Activated CD4-positive, alpha-beta T cell treated with anti-CD3 and anti-CD28 coated beads, Interleukin-2, amount 50 U/mL, for 48 hours (primary cell): ENCODE measurements at places on chromosomes 6 and 20.
A peak's percentile ranks its signal among the peaks of the same experiment; 100 is the strongest.

- DNase-seq, result no peak
Measured at GRCh38 chr6:68158256-68158655, 476.8 kb upstream of the ADGRB3 start.

DNA sequence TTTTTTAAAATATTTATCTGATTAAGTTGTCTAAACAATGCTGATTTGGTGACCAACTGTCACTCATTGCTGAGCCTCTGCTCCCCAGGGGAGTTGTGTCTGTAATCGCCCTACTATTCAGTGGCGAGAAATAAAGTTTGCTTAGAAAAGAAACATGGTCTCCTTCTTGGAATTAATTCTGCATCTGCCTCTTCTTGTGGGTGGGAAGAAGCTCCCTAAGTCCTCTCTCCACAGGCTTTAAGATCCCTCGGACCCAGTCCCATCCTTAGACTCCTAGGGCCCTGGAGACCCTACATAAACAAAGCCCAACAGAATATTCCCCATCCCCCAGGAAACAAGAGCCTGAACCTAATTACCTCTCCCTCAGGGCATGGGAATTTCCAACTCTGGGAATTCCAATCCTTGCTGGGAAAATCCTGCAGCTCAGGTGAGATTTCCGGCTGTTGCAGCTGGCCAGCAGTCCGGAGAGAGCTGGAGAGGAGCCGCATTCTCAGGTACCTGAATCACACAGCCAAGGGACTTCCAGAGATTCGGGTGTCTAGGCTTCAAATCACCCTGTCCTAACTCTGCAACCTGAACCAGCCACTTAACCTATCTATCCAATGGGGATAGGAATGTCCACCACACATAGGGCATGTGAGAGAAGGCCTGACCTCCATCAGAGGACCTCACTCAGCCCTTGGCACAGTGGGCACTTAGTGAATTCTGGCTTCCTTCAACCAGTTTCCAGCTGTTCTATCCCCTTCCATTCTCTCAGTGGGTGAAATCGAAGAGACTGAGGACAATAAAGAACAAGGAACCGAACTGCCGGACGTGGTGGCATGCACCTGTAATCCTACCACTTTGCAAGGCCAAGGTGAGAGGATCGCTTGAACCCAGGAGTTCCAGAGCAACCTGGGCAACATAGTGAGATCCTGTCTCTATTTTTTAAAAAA, 3.1 kb downstream of the TNF start:
- DNase-seq, result no peak

DNA sequence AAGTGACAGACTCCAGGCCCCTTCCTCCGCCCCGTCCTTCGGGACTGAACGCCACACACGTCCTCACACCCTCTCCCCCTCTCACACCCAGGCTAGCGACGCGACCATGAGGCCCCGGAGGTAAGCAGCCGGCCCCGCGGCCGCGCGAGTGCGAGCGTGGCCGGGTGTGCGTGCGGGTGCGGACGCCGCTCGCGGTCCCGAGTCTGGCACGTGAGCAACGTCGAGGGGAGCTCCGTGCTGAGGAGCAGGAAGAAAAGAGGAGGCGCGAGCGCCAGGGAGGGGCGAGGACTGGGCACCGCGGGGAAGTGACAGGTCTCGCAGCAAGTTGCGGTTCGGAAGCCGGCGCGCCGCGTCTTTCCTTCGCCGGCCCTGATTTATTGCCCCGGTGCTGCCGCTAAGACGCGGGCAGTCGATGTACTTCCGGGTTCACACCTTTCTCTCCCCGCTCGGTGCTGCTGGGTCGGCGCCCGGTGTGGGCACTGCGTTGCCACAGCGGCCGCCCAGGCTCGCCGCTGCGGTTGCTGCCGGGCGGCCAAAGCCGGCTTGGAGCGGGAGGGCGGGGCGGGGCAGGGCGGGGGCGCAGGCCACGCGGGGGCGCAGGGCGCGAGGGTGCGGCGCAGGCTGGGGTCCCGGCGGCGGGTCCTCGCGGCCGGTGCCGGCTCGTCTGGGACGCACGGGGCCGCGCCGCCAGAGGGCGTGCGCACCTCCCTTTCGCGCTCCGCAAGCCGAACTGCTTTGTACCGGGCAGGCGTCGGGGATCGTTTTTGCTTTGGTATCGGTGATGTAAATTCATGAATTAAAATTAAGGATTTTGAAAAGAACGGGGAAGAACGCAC, 15.8 kb upstream of the LIN28B start:
- peak; percentile 37 for DNase-seq

GRCh38 chr6:48037946-48038345, 73.1 kb downstream of the PTCHD4 start:
- no peak for DNase-seq

GRCh38 chr6:53159558-53159957, 10.9 kb upstream of the GCM1 start:
- DNase-seq, result no peak

DNA sequence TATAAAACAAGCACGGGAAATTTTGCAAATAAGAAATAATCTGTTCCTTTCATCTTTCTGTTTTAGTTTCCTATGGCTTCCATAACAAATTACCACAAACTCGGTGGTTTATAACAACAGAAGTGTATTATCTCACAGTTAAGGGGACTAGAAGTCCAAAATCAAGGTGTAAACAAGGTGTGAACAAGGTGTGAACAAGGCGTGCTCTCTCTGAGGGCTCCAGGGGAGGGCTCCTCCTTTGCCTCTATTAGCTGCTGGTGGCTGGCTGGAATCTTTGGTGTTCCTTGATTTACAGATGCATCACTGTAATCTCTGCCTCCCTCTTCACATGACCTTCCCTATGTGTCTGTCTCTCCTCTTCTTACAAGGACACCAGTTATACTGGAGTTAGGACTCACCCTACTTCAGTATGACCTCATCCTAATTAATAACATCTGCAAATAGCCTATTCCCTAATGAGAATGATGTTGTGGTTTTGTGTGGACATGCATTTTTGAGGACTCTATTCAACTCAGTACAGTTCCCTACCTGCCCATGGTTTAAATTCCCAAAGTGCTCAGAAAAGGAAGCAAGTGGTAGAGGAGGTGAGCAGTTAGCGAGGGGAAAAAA, 17.5 kb upstream of the BMP5 start:
- no peak for DNase-seq

- no peak for DNase-seq
Measured at GRCh38 chr6:5012519-5012918, 8.7 kb upstream of the RPP40 start.

GRCh38 chr6:15997586-15998388, 131.1 kb upstream of the MYLIP start:
- DNase-seq, result no peak

DNA sequence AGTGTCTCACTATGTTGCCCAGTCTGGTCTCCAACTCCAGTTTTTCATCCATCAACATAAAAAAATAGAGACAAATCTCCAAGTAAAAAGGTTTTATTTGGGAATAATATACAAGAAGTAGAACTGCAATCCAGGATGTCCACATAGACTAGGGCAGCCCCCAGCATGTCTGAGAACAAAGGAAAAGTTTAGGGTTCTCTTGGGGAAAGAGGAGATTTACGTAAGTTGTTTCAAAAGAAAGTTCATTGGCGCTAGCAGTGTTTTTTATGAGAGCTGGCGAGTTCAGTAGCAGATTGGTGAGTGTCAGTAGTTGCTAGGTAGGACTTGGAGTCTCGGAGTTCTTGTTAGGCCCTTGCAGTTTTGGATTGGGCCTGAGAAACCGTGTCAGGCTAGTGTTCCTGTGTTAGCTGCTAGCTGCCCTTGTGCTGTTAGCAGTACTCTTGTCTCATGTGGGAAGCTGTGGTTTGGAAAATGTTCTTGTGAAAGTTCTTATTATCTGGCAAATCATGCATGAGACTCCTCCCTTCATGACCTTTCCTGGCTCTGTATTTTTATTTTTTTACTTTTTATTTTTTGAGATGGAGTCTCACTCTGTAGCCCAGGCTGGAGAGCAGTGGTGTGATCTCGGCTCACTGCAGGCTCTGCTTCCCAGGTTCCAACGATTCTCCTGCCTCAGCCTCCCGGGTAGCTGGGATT, 24.7 kb downstream of the TTLL9 start:
- no peak for DNase-seq

DNA sequence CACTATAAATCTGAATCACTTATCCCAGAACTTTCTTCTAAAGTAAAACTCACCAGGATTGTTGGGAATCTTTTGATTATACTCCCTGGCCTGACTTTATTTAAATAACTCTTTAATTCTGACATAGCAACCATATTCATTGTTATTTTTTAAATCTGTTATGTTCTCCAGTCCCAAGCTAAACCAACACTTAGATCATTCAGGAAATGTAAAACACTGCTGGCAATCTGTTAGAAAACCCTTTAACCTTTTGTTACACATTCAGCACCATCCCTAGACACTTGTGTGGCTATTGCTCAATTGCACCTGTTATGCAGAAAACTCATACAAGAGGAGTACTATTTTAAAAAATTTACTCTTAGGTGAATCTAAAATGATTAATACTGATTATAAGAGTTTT, 101.8 kb upstream of the NHSL1 start:
- DNase-seq, result no peak

- DNase-seq, result no peak
Measured at GRCh38 chr20:60228255-60228654, 270.0 kb downstream of the CDH26 start.

DNA sequence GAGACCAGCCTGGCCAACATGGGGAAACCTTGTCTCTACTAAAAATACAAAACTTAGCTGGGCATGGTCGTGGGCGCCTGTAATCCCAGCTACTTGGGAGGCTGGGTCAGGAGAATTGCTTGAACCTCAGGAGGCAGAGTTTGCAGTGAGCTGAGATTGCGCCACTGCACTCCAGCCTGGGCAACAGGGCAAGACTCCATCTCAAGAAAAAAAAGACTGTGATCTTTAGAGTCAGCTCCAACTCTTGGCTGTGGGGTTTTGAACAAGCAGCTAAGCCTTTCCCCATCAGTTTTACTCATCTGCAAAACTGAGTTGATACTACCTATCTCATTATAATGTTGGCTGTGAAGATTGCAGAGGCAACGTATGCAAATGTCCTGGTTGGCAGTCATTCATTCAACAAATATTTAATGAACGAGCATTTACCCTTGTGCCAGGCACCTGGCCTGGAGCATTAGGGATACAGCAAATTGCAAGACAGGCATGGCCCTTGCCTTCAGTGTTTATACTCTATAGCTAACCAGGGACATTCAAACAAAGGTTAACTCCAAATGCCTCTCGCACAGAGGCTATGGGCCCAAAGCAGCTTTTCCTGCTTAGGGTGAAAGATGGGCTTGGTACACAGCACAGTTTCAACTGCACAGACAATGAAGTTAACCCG, 37.8 kb downstream of the ILRUN start:
- DNase-seq, result no peak

DNA sequence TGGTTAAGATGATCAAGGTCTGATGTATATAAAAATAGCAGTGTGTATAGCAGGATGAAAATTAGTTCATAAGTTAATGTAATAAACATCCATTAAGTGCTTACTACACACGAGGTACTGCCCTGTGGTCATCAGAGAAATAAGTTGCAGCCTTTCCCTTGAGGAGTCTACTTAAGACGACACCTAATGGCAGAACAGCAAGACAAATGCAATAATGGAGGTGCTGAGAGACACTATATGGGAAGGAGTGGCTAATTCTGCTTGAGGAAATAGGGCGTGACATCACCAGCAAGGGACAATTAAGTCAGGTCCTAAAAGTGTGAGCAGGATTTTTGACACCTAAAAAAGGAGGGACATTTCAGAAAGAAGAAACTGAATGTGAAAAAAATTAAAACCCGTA, 75.2 kb downstream of the BACH2 start:
- no peak for DNase-seq

DNA sequence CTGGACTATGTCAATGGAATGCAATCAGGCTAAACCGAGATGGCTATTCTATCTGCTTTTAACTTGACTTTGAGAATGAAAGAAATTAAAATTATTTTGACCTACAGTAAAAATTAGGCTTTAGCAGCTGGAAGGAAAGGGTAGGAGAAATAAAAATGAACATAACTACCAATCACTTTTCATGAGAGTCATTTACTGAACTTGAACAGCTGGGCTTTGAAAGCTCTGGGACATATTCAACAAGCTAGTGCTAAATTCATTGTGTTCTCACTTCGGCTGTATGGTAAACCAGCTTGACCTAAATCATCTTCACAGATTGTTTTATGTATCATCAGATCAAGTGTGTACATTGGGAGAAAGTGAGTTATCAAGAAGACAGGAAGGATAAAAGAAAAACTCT, 161.5 kb upstream of the STXBP5 start:
- no peak for DNase-seq

DNA sequence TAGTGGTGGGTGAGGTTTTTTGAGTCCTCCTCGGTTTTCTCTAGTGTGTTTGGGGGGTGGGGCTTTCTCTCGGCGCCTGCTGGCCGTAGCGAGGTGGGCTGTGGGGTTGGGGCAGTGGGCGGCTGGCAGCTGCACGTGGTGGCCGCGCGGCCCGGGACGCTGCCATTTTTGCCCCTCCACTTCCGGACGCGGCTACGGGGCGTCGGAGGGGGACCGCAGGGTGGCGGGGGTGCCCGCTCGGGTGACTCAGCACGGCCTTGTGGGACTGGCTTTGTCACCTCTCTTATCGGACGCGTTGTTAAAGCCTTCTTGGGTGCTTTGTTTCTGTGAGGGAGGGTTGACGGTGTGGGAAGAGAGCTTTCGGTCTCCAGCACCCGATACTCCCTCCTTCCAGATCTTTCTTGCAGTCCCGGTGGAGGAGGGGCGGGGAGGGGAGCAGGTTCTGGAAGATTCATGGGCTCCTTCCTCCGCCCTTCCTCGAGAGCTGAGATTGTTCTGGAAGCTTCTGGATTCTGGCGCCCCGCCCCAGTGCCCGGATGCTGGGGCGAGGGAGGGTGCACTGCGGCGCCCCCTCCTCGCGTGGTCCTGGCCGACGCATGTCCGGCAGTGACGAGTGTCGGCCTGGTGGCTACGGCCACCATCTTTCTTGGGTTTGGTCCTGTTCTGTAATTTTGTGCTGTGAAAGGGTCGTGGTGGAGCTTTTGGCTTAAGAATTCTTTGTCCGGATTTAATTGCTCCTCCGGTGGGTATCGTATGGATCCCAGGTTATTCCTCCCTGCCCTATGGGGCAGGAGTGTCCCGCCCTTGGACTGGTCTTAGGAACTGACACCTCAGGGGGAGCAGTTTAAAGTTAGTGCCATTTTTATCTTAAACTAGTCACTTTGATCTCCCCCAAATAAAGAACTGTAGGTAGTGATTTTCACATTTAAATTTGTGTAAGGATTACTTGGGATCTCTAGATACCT, 719 bp downstream of the HSP90AB1 start:
- DNase-seq, result peak; percentile 86

DNA sequence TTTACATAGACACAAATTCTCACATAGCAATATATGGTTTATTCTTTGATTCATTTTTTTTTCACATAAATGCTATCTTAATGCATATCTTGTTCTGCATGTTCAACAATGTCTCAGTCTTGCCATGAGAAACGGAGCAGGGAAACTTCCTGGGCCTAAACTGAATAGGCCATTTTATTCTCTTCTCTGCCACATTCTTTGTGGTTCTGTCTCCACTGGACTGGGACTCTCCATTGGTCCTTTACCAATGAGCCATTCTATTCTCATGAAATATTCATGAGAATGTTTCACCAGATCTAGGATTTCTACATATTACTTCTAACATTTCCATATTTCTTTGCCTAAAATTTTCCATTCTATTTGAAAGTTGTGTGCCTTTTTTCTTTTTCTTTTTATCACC, 42.8 kb downstream of the LAMA2 start:
- DNase-seq, result no peak
